ENCODE measurements at places on chromosomes 7 and 10.

DNA sequence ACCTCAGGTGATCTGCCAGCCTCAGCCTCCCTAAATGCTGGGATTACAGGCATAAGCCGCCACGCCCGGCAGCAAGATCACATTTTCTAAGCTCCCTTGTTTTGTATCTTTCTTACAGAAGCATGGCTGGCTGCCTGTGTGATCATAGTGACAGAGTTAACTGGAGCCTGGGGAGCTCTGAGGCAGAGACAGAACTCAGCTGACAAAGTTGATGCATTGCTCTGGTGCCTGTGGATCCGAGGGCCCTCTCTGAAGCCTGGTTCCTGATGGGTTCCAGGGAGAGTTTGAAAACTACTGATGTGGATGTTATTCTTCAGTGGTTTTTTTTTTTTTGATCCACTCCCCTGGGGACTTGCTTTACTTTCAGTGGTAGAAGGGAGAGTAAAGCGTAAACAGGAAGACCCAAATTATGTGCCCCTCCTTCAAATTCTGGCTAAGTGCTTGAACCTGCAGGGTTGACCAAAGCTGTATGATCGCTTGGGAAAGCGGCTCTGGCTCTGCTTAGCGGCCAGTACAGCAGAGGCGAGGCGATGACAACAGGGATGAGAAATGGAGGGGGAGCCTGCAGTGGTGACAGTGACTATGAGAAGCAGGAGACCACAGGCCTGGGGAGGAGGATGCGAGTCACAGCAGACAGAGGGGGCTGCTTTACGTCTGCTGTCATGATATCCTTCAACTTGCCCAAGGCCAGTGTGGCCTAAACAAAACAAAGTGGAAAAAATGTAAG lies 6.8 kb upstream of the EFCAB10 start:
- DNase-seq, result peak; percentile 60

DNA sequence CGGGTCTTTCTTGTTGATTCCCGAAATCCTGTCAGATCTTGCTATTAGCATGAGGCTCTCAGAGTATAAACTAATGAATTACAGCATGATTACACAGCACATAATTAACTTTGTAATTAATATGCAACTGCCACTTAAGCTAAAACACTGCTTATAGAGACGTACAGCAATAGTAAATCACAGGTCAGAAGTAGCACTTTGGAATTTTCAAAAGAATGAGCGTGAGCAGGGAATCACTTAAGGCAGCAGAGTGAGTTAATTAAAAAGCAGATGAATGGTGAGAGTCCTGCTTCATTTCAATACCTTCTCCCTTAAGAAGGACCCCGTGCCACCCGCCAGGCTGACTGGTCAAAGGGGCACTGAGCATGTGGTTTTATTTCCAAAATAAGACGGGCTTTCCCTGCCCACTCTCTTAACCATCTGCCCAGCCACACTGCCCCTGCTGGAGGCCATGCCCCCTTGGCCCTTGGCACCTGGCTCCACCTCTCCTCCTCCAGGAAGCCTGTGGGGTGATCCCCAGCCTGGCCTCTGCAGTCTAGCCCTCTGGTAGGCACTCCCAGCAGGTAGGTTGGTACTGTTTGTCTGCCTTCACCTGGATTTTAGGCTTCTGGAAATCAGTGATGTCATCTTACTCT lies 117.8 kb downstream of the ZMIZ1 start:
- DNase-seq, result no peak

- no peak for DNase-seq
Measured at GRCh38 chr10:123557366-123558108, 108.6 kb upstream of the GPR26 start.

DNA sequence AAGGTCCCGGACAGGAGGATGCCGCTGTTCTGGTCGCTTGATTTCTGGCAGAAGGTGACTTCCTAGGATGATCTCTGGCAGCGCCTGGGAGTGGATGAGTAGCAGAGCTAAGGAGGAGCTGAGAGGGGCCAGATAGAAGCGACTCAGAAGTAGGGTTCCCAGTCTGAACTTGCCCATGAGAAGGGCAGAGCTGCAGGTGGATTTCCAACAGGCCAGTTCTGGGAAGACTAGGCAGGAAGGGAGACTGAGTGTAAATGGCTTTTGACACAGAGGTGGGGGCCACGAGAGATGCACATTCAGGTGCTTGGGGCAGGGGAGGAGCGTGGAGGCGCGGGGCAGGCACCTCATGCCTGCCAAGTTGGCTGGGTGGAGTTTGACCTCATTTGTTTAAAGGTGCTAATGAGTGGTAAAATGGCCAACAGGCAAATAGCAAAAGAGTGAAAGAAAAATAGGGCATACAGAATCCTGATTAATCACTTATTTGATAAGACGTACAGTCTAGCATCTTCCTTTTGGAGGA lies 58.8 kb downstream of the SHH start:
- DNase-seq, result no peak

- DNase-seq, result peak; percentile 34
Measured at GRCh38 chr10:34637418-34637911, 177.6 kb downstream of the PARD3 start.
